Endothelial cell of coronary artery (primary cell): ENCODE measurements at places on chromosomes 16 and 17. TPM values are rescaled to one million over a fixed set of nuclear protein-coding genes. Genes with fewer than 3 reads are reported as not detected.

SLC12A3 gene
- not detected in 2 replicates for total RNA-seq

PRAC2 gene
- not detected in 2 replicates for total RNA-seq

CLEC18B gene
- 0.18 and 0.28 TPM in 2 replicates for total RNA-seq

MGAT5B gene
- total RNA-seq, result 0.81 and 1.4 TPM in 2 replicates

ABCA6 gene
- total RNA-seq, result 11.1 and 33.5 TPM in 2 replicates

CACNA1H gene
- total RNA-seq, result 1.8 TPM in 1 of 2 replicates, not detected in the other

CD300H gene
- not detected in 2 replicates for total RNA-seq

SLFN11 gene
- total RNA-seq, result 70.8 and 79.1 TPM in 2 replicates

CPNE7 gene
- 16.1 and 17.6 TPM in 2 replicates for total RNA-seq

BPTF gene
- 30.4 and 40.1 TPM in 2 replicates for total RNA-seq

SLC35G6 gene
- not detected in 2 replicates for total RNA-seq

MVD gene
- 36.1 and 36.8 TPM in 2 replicates for total RNA-seq

CDH5 gene
- 566 and 589 TPM in 2 replicates for total RNA-seq

EXOC7 gene
- total RNA-seq, result 73.9 and 78.0 TPM in 2 replicates

TNFRSF12A gene
- 136 and 230 TPM in 2 replicates for total RNA-seq

ZNF423 gene
- total RNA-seq, result 0.90 and 1.5 TPM in 2 replicates

KRTAP2-3 gene
- not detected in 2 replicates for total RNA-seq

OR3A2 gene
- 0.47 TPM in 1 of 2 replicates, not detected in the other for total RNA-seq

ZNF319 gene
- total RNA-seq, result 3.0 and 3.3 TPM in 2 replicates
